ENCODE measurements at places on chromosomes 3 and 15.

DNA sequence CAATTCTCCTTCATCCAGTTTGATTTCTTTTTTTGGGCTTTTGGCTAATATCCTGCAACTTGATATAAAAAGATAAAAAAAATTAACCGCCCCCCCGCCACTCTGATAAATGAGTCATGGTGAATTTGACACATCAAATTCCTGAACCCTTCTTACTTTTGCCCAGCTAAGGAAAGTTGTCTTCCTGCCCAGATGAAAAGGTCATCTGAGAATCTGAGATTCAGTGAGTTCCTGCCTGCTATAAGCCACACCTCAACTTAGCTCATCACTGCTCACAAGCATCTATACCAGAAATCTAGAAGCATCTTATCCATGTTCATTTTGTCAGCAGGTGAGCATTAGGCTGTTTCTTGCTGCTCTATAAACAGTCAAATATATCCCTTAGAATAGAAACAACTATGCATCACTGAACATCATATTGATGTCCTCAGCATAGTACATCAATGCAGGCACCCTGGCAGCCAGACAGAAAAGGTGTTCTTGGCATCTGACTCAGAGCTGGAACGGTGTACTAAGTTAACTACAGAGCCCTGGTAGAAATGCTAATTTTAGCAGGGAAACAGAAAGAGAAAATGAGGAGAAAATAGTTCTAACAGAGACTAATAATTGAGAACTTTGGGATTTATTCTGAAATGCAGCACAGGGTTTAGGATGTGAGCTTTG is 77.1 kb downstream of the SEMA6D start:
- no peak for DNase-seq

GRCh38 chr3:128906804-128907525 is 27.5 kb downstream of the ACAD9 start:
- DNase-seq = no peak

GRCh38 chr3:17047894-17048293 is 163.1 kb downstream of the PLCL2 start:
- no peak for DNase-seq

GRCh38 chr15:99467853-99468464 is 97.8 kb upstream of the MEF2A start:
- no peak for DNase-seq

GRCh38 chr3:103127737-103128136 is 692.9 kb downstream of the ZPLD1 start:
- DNase-seq = no peak

GRCh38 chr3:149581681-149582370 is 76.0 kb downstream of the WWTR1 start:
- no peak for DNase-seq

DNA sequence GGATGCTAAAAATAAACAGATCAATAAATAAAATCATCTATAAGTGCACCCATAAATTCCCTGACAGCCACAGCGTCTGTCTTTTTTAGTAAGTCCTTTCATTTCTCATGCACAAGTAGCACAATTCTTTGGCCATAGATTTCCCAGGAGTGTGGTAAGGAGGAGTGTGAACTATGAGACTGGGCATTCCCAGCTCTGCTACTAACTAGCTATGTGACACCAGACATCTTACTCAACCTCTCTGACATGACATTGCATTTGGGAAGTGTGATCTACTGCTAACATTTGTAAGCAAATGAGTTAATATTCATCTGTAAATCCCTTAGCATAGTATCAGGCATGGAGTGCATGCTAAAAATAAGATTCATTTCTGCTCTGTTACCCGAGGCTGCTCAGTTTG is 301.7 kb downstream of the NTRK3 start:
- DNase-seq = no peak

GRCh38 chr15:68687136-68687735 is 108.4 kb downstream of the CORO2B start:
- no peak for DNase-seq

GRCh38 chr3:89847955-89848354 is 740.5 kb downstream of the EPHA3 start:
- DNase-seq = no peak

GRCh38 chr3:64104006-64104405 is 80.7 kb upstream of the PSMD6 start:
- DNase-seq = no peak

- DNase-seq = peak; percentile 36
Measured at GRCh38 chr15:51726302-51727073, 11.0 kb downstream of the LYSMD2 start.

DNA sequence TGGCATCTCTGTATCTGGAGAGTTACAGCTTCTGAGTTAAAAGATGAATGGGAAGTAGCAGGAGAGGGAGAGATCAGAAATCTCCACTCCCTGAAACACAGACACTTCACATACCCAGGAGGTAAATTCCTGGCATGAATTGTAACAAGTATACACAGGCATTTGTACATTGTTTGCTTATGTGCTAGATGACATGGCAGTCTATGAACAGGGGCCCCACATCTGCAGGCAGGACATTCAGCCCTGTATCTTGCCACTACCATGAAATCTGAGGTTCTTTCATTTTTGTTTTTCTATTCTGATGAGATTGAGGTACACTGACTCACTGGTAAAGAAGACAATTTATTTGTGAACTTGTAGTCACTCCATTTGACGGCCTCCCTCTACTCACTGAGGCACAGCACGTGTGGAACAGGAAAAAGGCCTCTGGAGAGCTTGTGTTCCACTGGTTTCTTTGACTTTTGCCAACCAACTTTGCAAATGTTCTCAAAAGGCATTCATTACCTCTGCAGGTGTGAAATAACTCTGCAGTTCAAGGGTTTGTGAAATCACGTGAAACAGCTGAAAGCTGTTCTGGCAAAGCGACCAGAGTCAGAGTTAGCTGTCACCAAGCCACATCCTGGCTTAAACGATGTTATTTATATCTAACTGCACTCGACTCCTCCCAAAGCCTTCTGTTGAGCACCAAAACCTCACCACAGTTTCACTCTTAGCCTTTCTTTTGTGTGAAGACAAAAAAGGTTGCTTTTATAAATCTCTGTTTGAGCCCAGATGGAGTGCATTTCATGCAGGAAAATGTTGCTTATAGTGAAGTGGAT is 401.3 kb upstream of the CFAP20DC start:
- peak; percentile 19 for DNase-seq

GRCh38 chr15:57861034-57861638 is 154.6 kb downstream of the POLR2M start:
- no peak for DNase-seq

DNA sequence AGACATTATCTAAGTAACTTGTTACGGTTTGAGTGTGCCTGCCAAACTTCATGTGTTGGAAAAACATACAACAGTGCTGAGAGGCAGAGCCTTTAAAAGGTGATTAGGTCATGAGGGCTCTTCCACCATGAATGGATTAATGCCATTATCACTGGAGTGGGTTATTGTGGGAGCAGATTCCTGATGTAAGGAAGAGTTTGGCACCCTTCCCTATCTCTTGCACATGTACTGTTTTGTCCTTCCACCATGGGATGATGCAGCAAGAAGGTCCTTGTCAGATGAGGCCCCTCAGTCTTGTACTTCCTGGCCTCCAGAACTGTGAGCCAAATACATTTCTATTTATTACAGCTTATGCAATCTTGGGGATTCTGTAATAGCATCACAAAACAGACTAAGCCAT is 413.9 kb downstream of the EPHA3 start:
- no peak for DNase-seq

- DNase-seq = no peak
Measured at GRCh38 chr15:91589360-91589759, 264.1 kb upstream of the SLCO3A1 start.

DNA sequence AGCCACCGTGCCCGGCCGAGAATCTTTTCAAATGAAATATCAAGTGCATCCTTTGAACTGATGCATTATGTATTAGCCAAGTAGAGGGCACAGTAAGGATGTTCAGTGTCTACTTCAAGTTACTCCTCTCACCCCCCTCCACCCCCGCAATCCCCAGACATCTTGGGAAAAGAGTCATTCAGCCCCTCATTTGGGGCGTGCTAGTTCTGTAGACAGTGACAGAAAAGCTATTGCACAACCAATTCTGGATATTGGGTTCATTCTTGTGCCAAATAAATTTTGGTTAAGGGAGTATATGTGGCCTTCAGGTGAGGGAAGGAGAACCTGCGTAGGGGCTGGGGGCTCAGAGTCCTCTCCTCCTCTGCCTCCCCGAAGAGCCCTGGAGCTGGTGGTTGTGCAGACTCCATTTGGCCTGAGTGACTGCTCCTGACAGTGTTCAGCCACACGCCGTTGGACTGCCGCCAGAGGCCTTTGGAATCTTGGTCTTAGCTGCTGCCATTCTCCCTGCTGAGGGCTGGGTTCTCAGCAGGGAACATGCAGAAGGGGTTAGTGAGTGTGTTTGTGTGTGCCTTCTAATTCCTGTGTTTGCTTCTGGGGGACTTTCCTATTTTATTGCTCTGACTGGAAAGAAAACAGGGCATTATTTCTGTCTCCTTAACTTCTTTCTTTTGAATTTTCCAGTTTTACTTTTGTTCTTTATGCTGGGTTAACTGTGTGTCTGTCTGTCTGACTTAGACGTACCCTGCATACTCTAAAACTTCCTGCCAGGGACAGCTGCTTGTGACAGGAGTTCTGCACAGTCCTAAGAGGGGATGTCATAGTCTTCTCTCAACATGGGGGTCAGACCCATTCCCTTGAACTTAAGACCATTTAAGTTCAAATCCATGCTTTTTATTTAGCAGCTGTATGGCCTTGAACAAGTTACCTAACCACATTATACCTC is 21.0 kb downstream of the RARB start:
- DNase-seq = no peak

GRCh38 chr15:101491734-101492640 is 2.5 kb upstream of the PCSK6 start:
- DNase-seq = no peak

DNA sequence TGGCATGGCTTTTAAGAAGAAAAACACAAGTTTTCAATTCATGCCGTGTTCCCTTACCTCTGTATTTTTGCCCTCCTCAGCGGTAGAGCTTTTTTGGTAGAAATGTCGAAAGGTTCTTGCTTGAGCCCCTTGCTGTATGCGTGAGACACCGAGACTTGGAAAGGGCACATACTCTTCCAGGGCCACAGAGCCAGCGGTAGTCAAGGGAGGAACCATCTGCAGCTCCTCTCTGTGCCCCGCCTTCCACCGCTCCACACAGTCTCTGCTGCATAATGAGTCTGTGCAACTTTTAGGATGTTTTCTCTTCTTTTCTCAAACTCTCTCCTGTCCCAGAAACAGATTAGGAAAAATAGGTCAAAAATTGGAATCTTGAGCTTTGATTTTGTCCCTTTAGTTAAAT is 77.5 kb downstream of the LPP start:
- DNase-seq = no peak

DNA sequence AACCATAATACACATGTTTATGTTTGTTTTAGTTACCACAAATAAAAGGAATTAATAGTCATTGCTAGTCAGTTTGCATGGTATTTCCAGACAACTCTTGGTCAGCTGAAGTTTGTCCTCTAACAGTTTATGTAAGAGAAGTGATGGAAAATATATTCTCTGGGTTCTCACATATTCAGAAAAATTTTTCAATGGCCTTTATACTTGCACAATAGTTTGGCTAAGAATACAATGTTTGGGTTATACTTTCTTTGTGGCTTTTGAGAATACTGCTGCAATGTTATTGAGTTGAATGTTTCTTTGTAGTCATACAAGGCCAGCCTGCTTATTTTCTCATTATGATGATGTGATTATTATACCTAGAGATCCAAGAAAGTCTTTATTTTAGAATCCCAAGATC is 133.9 kb downstream of the RAP2B start:
- DNase-seq = no peak

All from stimulated activated CD4-positive, alpha-beta T cell treated with anti-CD3 and anti-CD28 coated beads, TNF-alpha, amount 100 ng/mL, for 4 hours (primary cell).